Stimulated activated CD8-positive, alpha-beta memory T cell treated with anti-CD3 and anti-CD28 coated beads, Interleukin-2, amount 100 ng/mL, for 1 hour (primary cell): ENCODE measurements at places on chromosomes 16 and 17.

- DNase-seq = no peak
These were observed 114.3 kb downstream of the MSI2 start for GRCh38 chr17:57370619-57371018.

- no peak for DNase-seq
These were observed 13.7 kb downstream of the UNC45B start for GRCh38 chr17:35161281-35161761.

DNA sequence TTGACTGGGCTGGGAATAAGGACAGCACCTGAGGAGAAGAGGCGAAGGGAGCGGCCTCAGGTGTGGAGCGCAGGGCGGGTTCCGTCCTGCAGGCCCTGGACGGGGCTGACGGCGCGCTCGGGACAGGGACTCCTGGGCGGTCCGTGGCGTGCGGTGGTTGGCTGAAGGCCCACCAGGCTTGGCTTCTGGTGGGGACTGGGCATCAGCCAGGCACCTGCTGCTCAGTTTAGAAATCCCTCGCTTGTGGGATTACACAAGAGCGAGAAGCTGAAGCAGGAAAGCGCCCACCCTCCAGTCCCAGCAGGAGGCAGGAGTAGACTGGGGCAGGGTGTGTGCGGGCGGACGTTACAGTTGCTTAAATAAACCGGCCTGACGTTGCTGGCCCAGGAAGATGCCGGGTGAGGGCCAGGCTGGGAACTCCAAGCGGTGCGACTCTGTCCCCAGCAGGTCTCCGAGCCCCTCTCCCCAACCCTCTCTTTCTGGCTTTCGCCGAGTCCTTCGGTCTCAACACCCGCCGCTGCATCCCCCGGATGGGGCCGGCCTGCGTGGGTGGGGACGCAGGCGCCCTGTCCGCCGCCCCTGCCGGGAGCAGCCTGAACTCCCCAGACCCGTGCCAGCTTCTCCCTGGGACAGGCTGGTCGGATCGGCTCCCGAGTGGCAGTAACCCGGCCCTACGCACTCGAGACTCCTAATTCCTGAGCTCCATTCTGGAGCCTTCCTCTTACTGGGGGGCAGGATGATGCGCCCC lies 639 bp downstream of the MIF4GD start:
- peak; percentile 24 for DNase-seq

GRCh38 chr17:6172642-6173330 lies 102.6 kb downstream of the WSCD1 start:
- DNase-seq = no peak

- no peak for DNase-seq
These were observed 240.1 kb downstream of the FTO start for GRCh38 chr16:53944025-53944424.

DNA sequence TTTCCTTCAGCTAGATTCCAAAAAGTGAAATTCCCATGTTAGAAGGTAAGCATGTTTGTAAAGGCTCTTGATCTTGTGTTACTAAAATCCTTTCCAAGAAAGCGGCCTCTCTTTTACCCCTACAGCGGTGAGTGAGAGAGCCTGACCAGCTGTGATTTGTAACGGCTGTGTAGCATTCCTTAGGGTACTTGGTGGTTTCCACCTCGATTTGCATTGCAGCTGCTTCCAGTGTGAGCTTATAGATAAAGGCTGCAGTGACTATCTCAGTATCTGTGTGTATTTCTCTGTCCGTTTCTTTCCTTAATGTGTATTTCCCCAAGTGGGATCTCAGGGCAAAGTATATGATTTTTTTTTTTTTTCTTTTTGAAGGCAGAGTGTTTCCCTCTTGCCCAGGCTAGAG lies 169.4 kb downstream of the SNX29 start:
- DNase-seq = no peak

- DNase-seq = peak; percentile 48
These were observed 11.2 kb downstream of the PIK3R5 start for GRCh38 chr17:8954339-8954738.

GRCh38 chr16:86395477-86395876 lies 114.8 kb upstream of the FOXF1 start:
- DNase-seq = no peak

- no peak for DNase-seq
These were observed 118.6 kb upstream of the TNRC6C start for GRCh38 chr17:77839698-77840512.

DNA sequence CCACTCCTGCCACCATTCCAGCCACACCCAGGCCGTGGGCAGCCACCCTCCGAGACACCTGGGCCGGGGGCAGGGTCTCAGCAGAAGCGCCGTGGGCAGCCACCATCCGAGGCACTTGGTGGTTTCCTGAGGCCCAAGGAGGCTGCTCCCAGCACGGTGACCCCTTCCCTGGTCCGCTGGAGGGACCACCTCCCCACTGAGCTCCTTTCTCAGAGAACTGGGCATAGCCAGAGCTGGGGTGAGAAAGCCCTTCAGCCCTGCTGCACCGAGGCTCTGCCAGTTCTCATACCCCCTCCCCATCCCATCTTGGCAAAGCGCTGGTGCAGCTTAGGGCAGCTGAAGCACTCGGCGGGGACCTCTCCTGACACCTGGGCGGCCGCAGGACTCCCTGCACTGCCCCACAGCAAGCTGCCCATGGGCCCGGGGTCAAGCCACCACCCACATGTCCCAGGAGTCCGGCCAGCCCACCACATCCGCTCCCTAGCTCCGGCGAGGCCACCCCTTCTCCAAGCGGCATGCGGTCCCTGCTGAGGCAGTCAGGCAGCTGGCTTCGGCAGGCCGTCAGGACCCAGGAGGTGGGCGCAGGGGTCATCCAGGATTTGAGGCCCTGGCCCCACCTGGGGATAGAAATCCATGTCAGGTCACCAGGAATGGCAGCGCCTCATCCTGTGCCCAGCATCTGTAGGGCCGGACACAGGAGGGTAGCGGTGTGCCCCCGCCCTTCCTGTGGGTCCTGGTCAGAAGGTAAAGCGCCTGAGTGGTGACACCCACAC lies 1.3 kb upstream of the CYBA start:
- DNase-seq = no peak

GRCh38 chr17:8117367-8117979 lies 841 bp downstream of the ALOXE3 start:
- no peak for DNase-seq

DNA sequence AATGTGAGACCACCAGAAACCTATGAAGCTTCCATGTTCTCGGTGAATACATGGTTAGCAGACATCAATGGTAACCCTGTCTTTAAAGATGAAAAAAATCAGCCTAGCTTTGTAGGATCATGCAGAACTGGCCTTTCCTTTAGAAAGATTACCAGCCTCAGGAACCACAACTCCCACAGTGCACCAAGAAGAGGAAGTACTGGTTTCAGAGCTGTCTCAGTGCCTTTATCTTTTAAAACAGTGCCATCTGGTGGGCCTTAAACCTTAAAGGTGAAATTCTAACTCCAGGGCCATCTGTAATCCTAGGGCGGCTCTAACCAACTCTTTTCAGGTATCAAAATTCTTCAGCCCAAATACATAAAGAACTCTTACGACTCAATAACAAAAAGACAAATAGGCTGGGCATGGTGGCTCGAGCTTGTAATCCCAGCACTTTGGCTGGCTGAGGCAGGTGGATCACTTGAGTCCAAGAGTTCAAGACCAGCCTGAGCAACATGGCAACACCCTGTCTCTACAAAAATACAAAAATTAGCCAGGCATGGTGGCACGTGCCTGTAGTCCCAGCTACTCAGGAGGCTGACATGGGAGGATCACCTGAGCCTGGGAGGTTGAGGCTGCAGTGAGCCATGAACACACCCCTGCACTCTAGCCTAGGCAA lies 5.4 kb downstream of the ATPAF2 start:
- DNase-seq = peak; percentile 24

DNA sequence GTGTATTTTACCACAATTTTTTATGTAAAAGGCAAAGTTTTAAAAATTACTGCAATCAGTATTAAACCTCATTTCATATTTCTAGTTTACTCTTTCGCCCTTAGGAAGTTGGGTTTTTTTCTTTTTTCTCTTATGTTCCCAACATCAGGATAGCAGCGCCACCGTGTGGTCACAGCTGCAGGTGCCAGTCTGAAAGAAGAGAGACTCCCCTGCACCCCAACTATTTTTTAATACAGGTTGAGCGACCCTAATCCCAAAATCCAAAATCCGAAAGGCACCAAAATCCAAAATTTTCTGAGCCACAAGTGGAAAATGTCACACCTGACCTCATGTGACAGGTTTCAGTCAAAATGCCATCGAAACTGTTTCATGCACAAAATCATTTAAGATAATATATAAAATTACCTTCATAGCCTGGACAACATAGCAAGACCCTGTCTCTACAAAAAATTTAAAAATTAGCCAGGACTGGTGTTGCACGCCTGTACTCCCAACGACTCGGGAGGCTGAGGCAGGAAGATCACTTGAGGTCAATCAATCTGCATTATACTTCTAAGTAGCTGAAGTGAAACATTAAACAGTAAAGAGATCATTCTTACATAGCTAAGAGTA lies 21.8 kb upstream of the ASGR2 start:
- peak; percentile 68 for DNase-seq

- no peak for DNase-seq
These were observed 105.8 kb upstream of the METRNL start for GRCh38 chr17:82973456-82974135.

GRCh38 chr17:8056976-8057625 lies 18.2 kb downstream of the ALOX15B start:
- no peak for DNase-seq

- no peak for DNase-seq
These were observed 250.7 kb downstream of the HS3ST3A1 start for GRCh38 chr17:13351046-13351445.

DNA sequence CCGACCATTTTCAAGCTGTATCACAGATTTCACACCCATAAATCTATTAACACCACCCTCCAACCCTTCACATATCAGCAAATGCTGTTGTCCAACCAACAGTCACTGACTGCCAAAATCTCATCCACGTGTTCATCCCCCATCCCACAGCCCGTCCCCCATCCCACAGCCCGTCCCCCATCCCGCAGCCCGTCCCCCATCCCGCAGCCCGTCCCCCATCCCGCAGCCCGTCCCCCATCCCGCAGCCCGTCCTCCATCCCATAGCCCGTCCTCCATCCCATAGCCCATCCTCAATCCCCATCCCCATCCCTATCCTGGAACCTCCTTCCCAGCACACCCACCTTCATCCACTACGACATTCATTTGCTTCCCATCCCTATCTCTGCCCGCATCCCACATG lies 14.1 kb downstream of the DLG4 start:
- no peak for DNase-seq

GRCh38 chr16:82761236-82761635 lies 134.5 kb downstream of the CDH13 start:
- DNase-seq = no peak

DNA sequence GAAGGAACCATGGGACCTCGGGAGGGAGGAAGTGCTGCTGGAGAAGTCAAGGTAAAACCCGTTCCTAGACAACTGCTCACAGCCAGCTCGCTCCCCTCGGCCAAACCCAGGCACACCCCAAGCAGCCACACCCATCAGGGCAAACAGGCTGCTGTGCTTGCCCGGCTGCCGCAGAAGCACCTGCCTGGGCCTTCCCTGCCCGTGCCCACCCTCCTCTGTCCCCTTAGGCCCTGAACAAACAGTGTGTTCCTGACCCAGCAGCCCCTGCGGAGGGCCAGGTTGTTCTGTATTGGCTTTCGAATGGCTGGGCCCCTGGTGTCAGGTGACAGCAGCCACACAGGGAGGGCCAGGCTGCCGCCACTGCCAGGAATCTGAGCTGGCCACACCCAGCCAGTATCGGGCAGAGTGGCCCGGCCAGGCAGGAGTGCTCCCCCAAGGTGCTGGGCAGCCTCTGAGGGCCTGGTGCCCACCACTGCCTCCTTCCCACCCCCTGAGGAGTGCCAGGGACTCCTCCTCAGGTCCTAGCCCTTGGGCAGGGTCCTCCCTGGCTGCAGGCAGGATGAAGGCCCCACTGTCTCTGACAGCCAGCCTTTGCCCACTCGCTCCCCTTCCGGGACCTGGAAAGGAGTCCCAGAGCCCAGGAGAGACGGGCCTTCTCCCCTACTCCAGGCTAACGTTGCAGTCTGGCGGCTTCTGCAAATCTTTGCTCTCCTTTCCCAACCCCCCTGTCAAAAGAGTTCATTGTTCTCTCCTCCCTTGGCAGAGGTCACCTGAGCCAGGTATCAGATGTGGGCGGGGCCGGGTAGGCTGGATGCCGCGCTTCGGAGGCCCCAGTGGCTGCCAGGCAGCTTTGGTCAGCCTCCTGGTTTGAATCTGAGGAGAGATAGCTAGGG lies 24.0 kb downstream of the LLGL2 start:
- no peak for DNase-seq

DNA sequence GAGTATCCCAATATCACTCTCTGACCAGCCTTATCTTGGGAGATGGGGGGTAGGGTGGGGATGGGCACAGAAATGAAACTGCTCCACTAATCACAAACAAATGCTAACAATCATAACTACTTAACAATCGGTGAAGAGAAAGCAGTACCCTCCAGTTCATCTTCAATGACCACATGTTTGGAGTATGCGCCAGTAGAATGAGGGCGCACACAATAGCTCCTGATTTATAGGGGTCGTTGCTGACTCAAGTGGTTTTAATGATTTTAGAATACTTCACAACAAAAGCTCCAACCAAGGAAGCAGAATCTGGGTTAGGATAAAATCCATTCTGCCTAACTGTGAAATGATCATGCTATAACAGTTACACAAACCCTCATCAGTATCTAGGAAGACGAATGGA lies 184.4 kb downstream of the AATF start:
- DNase-seq = no peak

- no peak for DNase-seq
These were observed 262.5 kb downstream of the CBLN1 start for GRCh38 chr16:49019081-49019633.

DNA sequence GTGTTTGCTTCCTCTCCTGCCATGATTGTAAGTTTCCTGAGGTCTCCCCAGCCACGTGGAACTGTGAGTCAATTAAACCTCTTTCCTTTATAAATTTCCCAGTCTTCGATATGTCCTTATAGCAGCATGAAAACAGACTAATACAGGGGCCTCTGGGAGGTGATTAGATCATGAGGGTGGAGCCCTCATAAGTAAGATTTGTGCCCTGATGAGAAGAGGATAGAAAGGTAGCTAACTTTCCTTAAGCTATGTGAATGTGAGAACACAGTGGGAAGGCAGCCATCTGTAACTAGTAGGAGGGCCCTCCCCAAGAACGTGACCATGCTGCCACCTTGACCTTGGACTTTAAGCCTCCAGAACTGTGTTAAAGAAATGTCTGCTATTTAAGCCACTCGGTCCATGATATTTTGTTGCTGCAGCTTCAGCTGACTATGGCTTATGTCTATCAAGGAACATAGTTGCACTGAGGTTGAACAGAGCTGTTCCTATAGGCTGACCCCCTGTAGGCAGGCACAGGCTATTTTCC lies 30.7 kb downstream of the WWOX start:
- DNase-seq = no peak

DNA sequence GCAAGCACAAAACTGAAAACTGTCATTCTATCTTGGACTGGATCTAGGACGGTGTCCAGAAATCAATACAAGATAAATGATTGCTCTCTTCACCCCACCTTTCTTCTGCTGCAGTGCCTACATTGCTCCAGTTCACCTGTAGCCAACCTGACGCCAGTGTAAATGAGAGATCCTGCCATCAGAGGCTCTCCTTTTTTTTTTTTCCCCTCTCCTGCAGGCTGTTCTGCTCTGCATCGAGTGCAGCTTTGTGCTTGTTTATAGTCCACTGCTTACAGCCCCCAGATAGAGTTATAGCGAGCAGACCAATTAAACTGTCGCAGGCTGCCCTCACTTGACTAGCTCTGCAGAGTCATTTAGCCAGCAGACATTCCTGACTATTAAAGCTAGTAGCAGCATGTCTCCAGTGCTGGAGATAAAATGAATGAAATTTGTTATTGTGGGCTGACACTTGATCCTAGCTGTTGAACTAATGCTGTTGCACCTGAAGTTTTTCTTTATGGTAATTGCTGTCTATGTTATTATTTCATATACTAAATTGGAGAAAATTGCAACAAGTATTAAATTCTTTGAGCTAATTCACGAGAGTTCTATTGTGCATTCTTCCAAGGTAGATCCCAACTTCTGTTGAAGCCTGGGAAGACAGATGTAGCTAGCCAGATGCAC lies 257.1 kb downstream of the FTO start:
- no peak for DNase-seq
